ENCODE measurements at places on chromosomes 7 and 10. TPM values are rescaled to one million over a fixed set of nuclear protein-coding genes. Genes with fewer than 3 reads are reported as not detected.
A peak's percentile ranks its signal among the peaks of the same experiment; 100 is the strongest.

NODAL gene
- total RNA-seq, result not detected

DNA sequence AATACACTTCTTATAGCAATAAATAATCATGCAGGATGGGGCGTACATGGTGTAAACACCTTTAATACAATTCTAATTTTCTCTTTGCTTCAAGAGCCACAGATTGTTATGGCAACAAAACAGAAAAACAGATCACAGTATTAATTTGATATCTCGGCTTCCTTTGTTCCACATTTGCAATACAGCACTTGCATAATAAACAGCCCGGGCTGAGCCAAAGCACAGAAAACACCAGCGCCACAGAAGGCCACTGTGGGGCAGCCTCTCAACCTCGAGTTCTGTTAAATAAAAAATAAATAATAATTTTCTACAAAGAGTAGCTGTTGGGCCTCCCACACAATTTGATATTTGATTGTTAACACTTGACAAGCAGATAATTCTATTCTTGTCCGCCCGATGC is 255.9 kb downstream of the USP6NL start:
- no peak for DNase-seq

DNA sequence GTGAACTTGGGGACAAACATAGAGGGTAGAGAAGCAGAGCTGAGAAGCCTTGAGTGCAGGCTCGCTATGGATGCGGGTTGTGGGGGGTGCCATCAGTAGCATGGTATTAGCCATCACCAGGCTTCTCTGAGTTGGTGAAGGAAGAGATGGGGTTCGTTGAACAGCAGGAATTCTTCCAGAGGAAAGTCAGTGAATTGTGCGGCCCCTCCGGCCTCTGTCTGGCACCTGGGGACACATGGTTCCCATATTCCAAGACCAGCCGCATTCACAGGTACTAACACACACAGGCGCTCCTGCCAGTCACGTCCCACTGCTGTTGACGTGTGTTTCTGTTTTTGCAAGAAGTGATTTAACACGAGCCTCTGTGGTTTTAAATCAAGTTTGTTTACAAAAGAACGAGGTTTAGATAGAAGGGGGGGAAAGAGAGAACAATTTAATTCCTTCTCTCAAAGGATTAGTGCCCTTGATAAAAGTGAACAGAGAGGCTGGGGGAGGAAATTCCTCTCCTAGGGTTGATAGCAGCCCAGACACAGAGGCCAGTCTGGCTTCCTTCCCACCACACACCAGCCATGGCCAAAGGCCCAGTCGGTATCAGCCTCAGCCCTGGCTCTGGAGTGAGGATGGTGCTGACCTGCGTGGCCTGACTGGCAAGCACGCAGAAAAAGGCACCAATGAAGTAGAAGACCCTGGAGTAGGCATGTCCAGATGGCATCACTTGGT is 252.6 kb upstream of the IGFBP3 start:
- DNase-seq, result no peak

NRF1 gene
- 6.6 TPM for total RNA-seq

DNA sequence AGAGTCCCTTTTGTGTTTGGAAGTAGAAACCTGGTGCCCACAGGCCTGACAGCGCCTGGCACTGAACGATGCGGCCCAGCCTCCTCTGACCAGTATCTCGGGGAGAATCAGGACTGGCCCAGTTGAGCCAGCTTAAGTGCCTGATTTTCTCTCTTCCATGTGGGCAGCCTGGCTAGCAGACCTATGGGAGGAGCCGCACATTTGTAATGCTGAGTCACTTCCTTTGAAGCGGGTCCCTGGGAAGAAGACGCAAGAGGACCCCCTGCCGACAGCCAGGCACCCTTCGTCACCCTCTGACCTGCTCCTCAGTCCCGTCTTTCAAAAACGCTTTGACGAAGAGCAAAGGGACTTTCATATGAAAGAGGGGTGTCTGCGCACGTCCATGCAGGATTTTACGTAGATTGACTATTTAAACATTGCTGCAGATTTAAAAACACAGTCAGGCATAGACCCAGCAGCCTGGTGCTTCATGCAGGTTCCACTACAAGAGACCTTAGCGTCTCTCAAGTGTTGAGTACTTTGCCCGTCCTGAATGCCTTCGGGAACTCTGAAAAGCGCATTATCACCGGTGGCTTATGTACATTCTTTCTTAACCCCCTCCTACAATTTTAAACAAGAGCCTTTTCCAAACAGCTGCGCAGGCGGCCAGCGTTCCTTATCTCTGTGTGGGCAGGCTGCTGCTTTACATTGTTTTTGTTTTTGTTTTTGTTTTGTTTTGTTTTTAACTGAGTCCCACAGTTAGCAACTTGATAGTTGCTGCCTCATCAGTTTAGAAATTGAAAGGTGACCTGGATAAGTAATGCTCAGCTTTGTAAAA is 36.5 kb upstream of the AP5Z1 start:
- peak; percentile 56 for DNase-seq

LIPN gene
- not detected for total RNA-seq

TEX47 gene
- total RNA-seq, result not detected

GRCh38 chr10:79072041-79072441 is 3.3 kb downstream of the ZMIZ1 start:
- no peak for DNase-seq

SAMD9 gene
- 0.87 TPM for total RNA-seq

Measured in epithelial cell of proximal tubule (primary cell).